Islet precursor cell (in vitro differentiated cells): ENCODE measurements at places on chromosomes 13 and 19.

- DNase-seq, result no peak
Measured at GRCh38 chr13:109941221-109941620, 154.8 kb upstream of the IRS2 start.

- peak; percentile 97 for DNase-seq
Measured at GRCh38 chr19:8526345-8527091, 12.6 kb upstream of the ZNF414 start.

DNA sequence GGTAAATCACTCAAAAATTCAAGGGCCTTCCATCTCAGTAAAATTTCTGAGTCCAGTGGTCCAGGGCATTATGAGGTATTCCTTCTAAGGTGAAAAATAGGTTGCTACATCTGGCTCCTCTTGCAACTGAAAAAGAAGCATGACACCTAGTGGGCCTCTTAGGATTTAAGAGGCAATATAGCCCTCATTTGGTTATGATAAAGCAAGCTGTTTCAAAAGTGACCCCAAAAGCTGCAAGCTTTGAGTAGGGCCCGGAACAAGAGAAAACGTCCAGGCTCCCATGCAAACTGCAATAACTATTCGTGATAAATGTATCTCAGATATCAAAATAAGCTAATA is 1910.2 kb upstream of the PRR20A start:
- DNase-seq, result no peak

- DNase-seq, result no peak
Measured at GRCh38 chr13:83980331-83980730, 98.1 kb upstream of the SLITRK1 start.

DNA sequence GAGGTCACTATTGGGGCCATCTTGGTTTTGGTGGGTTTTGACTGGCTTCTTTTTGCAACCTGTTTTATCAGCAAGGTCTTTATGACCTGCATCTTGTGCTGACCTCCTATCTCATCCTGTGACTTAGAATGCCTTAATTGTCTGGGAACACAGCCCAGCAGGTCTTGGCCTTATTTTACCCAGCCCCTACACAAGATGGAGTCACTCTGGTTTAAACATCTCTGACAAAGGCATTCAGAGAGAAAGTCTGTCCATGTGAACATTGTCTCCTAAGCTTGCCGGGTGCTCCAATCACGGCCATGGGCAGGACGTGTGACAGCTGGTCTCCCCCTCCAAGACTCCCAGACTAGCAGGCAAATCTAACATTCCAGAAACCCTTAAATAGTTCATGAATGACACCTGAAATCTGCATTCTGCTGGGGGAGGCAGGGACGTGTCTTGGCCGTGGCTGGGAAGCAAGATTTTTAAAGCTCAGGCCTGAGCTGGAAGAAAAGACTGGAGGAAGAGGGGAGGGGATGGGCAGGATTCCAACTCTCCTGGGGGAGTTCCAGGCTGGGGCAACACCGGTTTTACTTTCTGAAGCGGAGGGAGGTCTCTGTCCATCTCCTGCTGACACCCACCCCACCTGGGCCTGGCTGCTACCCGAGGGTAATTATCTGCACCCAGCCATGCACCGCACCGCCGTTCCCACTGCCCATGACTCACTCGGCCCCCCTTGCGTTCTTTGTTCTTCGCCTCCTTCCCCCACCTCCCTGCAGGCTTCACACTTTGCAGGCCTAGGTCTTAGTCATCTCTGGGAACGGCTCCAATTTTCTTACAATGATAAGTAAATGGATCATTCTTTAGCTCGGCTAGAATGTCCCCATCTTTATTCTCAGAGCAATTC is 11.6 kb upstream of the OR1M1 start:
- DNase-seq, result peak; percentile 99

GRCh38 chr19:32886241-32886640 is 16.7 kb upstream of the SLC7A9 start:
- no peak for DNase-seq

- DNase-seq, result no peak
Measured at GRCh38 chr13:49864509-49864908, 71.6 kb downstream of the SPRYD7 start.

DNA sequence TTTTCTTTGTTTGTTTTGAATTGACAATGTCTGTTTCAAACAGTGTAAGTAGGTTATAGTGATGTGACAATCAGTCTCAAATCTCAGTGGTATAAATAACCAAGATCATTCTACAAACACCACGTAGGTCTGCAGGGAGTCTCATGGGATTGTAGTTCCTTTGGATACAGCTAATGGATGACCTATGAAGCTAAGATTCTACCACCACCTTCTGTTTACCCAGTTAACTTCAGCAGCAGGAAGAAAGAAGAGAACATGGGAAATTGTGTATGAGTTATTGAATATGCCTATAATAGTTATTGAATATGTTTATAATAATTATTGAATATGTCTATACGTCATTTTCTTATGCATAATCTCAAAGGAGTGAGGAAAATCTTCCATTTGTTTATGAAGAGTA is 63.9 kb upstream of the SLITRK5 start:
- DNase-seq, result no peak

- DNase-seq, result no peak
Measured at GRCh38 chr13:51432576-51432975, 20.3 kb downstream of the INTS6 start.

GRCh38 chr13:99046851-99047250 is 69.0 kb upstream of the DOCK9 start:
- DNase-seq, result no peak

GRCh38 chr13:90281709-90282108 is 1065.8 kb upstream of the MIR17HG start:
- DNase-seq, result no peak

DNA sequence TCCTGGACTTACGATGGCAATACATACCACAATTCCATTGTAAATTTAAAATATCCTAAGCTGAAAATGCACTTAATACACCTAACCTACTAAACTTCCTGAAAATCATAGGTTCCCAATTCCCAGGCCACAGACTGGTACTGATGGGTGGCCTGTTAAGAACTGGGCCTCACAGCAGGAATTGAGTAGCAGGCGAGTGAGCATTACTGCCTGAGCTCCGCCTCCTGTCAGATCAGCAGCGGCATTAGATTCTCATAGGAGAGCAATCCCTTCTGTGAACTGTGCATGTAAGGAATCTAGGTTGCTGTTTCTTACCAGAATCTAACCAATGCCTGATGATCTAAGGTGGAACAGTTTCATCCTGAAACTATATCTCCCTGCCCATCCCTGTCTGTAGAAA is 1670.2 kb upstream of the PCDH20 start:
- no peak for DNase-seq

DNA sequence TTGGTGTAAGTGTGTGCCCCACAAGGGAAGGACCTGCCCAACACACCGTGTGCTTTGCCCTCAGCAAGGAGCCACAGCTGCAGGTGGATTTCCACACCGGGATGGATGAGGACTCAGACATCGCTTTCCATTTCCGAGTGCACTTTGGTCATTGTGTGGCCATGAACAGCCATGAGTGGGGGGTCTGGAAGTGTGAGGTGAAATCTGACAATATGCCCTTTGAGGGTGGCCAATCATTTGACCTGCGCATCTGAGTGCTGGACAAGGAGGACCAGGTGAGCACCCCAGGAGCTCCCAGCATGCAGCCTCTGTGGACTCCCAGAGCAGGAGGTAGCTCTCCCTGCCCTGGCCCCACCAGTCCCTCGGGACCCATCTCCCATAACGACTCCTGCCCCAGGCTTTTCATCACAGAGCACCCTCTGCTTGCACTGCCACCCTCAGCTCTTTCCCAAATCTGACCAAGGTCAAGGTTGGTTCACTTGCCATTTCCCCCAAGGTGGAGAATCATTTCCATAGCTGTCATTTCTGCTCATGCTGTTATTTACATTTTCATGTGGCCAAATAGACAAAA is 13.2 kb upstream of the EID2 start:
- DNase-seq, result no peak

- no peak for DNase-seq
Measured at GRCh38 chr19:44737238-44738071, 11.1 kb upstream of the BCL3 start.

GRCh38 chr19:13339869-13340268 is 166.4 kb downstream of the CACNA1A start:
- no peak for DNase-seq

DNA sequence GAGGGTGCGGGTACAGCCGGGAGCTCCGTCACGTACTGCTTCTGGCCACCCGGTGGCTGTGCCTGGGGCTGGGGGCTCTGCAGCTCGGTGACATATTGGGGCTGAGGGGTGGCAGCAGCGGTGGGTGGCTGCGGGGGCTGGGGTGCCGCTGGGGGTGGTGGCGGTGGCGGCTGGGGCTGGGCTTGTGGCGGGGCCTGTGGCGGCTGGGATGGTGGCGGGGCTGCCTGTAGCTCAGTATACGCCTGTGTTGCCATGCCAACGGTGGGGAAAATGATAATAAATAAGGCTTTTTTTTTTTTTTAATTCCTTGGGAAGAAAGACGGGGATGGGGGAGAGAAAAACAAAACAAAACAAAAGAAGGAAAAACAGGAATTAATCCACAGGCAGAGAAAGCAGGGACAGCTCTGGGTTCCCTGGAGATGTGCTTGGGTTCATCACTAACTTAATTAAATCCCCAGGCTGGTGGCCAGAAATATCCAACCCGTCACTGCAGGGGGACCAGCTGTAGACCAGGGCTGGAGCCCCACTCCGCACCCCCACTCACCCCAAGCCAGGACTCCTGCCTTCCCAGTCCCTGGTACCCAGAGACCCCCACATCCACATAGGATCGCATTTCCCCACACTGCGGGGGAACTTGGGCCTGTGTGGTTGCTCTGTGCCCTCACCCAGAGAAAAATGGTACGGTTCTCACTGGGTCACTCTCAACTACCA is 12.4 kb downstream of the RFX1 start:
- DNase-seq, result peak; percentile 16

DNA sequence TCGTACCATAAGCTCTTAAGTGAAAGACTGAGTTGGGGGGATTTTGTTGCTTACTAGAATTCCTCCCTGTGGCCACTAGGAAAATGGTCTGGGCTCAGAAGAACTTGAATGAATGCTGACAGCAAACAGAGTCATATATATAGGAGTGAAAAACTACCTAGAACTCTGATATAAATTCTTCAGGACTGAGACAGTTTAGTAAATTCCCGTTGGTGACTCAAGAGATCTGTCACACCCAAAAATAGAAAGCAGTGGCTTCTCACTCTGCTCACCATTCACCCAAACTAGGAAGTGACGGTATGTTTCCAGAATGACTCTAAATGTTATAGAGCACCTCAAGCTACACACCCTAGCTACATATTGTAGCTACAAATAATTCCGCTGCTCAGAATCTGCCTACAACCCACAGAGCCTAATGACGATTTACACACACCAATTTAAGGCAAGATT is 116.2 kb downstream of the TBC1D4 start:
- no peak for DNase-seq

DNA sequence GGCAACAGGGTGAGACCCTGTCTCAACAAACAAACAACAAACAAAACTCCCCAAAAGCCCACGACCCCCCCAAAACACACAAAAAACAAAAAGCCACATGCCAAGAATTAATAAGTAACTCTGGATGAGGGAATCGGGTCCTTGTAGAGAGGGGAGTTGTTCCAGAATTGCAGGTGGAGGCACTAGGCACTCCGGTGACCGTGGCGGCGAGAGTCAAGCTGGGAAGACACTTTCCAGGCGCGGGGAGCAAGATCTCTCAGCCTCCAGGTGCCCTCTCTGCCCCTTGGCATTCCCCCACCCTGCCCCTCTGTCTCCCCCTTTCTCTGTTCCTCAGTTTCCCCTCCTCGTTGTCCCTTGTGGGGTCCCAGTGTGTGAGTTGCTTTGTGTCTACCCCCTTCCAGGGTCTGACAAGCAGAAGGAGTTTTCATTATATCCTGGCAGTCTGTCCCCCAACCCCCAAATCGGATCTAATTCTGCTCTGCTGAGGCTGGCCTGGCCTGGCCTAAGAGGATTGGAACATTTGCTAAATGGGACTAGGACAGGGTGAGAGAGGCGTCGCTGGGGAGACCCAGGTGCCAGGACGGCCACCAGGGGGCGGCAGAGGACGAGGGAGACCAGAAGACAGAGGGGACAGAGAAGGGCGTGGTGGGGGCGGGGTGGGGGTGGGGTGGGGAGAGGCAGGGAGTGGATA is 8.3 kb upstream of the CRX start:
- peak; percentile 92 for DNase-seq

DNA sequence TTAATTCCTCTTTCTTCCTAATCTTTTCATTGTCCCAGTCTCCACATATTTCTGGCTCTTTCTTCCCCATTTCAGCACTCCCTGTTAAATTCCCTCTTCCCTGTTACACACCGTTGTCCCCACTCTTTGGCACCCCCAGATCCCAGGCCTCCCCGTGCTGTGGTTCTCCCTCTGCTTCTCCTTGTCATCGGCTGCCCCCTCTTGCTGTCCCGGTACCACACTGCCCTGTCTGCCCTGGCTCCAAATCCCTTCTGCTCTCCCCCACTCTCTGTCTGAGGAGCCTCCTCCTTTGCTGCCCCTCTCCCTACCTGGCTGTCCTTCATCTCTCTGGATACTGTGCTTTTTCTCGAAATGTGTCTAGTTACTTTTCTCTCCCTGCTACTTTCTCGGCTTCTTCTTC is 983 bp downstream of the ZNF415 start:
- DNase-seq, result no peak

DNA sequence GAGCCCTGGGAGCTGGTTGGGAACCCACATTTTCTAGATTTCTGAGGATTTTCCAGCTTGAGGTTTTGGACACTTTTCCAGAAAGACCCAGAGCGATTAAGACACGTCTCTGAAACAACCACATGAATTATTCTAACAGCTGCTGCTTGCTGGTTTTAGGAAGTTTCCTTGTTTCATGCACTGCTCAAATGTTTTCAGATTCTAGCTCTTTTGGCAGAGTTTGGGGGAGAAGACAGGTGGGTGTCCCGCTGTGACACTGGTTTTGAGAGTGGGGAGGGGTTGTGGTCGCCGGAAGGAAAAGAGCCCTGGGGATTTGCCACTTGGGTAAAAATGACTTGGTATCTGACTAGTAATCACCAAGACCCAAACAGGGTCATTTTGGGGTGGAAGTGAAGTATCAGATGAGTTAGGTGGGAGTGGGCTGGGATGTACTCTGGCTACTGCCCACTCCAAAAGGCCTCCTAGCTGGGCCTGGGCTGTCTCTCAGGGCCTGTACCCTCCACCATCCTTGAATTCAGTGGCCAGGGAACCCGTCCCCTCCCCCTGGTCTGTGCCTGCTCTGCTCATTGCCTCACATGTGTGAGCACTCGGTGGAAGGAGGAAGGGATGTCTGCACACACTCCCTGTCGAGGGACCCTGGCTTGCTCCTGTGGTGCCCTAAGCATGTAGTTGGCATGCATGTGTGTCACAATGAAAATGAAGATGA is 13.2 kb downstream of the GATAD2A start:
- no peak for DNase-seq
